ENCODE measurements at places on chromosomes 4 and X.

DNA sequence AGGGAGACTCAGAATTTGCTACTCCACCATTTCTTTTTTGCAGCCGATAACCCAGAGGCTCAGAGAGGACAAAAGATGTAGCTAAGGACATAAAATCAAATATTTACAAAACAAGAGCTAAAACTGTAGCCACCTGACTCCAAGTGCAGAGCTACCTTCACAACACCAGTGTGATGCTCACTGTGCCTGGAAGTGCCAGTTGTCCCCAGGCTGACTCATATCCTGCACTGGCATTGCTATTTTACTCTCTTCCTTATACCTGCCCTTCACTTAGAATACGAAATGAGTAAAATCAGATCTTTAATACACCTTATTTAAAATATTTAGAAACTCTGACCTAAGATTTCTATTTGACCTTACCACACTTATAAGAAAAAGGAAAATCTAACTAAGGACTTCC is 39.5 kb downstream of the SLC7A11 start:
- no peak for DNase-seq

- DNase-seq, result no peak
These were observed 481 bp downstream of the UTP3 start for GRCh38 chr4:70688795-70689231.

- no peak for DNase-seq
These were observed 91.0 kb downstream of the PHOX2B start for GRCh38 chr4:41657561-41657960.

DNA sequence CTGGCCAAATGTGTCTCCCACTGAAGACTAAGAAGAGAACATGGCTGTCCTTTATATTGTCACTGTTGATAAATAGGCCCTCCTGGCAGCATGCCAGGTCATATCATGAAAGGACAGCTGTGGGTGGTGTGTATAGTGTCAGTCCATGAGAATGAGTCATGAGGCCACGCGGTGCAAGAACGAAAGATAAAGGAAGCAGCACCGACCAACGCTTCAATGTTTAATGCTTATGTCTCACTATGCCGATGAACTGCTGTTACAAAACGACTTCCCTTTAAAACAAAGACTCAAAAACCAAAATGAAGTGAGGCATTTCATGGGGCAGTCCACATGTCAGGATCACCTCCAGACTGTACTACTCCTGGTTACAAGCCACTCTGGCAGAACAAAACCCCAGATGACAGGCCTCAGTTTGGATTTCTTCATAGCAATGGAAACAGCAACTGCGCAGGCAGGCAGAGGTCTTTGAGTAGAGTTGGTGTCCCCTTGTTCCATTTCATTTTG is 5.2 kb upstream of the TCEANC start:
- DNase-seq, result no peak

DNA sequence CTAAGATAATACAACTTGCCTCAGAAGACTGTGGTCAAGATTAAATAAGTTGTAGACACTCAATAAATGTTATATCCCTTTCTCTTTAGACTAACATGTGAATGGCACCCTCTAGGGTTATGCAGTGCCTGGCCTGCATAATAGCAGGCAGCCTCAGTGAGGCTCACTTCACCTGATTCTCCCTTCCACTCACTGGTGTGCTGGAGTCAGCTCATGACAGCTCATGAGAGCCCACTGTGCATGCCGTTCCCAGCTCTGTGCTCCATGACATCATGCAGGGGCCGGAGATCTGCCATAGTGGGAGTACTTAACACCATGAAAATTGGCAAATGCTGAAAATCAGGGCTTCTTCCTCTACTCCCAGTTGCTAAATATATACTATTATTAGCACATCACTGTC is 64.5 kb downstream of the TEC start:
- DNase-seq, result no peak

DNA sequence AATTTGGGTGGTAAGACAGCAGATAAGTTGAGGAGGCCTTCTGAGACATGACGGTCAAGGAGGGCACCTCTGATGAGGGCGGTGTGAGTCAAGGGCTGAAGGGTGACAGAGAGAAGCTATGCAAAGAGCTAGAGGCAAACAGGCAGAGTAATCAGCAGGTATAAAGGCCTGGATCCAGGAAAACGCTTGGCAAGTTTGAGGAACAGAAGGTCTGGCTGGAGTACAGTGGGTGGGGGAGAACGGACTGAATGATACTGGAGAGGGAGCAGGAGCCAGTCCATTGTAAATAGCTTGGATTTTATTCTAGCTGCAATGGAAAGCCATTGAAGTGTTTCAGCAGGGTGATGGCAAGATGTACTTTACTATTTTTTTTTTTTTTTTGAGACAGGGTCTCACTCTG is 39.3 kb downstream of the RAB33B start:
- DNase-seq, result no peak

GRCh38 chr4:66443008-66443407 is 772.7 kb upstream of the EPHA5 start:
- DNase-seq, result no peak

DNA sequence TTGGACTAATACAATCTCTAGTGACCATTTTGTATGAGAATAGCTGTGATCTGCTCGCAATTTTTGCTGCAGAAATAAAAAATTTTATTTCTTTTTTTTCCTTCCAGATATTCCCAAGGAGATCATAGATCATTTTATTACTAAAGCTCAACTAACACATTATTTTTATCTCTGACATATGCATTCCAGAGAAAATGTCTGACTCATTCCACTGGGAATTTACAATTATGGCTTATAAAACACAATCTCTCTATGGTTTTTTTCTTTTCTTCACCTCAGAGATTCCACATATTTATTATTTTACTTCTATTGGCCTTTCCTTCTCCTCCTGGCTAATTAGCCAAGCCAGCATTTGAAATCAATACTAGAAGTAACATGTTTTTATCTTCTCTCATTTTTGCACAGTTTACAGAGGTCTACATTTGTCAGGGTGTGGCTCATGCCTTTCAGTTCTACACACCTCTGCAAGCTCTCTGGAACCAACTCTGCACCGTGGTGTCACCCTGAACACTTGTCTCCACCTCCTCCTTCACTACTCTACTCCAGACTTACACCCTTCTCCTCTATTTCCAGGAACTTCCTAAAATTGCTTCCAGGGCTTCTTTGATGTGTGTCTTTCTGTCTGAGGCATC is 59.8 kb upstream of the GPM6A start:
- no peak for DNase-seq

DNA sequence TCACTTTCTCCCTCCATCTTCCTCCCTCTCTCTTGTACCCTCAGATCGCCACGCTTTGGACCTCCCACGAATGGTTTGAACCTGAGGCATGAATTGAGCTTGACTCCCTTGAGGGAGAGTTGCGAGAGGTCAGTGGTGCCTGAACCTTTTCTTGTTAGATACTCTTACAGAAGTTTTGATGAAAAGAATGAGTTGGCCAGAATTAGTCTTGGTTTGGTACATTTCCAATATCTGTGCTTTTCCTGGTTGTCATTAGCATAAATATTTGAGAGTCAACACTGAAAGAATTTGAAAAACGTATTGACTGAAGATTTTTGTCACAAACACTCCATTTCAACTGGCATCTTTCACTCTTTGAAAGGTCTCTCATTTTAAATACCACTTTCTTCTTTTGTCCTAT is 510.6 kb upstream of the DIPK2B start:
- no peak for DNase-seq

GRCh38 chr4:89307446-89308160 is at the start of gene GPRIN3:
Gene GPRIN3, minus strand, starts transcription at chr4:89307800. Its CDS starts 57,690 bp downstream, at chr4:89250110.
- no peak for DNase-seq

DNA sequence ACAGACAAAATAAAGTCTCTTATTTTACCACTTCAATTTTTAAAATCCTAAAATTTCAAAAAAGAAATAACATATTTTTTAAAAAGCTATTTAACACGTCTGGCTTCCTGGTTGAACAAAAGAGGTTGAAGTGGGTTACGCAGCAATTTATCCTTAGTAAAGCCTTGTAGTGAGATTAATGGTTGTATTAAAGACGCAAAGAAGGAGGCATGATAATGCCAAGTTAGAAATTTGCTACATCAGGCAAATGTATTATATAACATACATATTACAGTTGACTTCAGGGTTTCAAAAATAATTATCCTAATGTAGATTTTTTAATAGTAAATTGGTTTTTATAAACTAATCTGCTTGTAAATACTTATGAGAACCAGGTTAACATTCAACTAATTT is 35.3 kb downstream of the ANKRD17 start:
- no peak for DNase-seq

DNA sequence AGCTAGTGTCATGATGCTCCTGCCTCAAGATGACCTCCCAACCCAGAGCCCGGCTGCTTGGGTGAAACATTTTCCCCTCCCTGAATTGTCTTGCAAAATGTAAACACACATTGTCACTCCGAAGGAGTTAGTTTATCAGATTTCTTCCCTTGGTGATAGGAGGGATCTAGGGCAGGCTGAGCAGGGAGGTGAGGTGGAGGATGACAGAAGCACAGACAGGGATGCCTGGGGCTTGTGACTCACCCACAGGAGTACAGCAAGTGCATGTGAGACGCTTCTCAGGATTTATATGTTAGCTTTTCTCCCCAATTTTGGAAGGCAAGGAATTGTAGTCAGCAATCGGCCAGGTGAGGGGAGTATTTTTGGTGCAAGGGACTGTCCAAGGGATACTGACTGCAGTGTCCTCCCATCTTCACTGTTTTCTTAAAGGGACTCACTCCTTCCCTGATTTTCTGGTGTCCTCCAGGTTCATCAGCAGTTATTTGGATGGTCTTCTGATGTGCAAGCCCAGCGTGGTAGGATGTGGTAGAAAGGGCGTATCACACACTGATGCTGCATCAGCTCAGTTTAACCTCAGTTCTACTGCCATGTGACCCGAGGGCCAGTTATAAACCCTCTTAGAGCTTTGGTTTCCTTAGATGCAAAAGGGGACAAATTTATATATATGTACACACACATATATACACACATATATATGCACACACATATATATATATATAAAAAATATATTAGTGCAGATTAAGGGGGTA is 46.2 kb upstream of the IGFBP7 start:
- DNase-seq, result no peak

GRCh38 chr4:138115053-138115452 is 127.1 kb downstream of the SLC7A11 start:
- DNase-seq, result no peak

DNA sequence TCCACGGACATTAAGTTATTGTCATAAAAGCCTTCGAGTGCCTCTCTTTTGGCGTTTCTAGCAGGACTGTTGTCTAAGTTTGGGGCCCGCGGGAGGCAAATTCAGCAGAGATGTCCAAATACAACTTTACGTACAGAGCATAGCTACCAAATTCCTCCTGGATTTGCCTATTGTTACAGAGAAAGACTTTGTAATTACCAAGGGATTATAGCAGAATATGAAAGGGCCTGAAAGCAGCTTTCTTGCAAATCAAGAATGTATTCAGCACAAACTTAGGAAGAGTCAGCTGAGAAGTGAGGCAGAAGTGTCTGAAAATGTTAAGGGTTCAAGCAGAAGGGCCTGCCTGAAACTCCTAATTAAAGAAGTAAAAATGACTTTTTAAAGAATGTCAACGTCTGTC is 1053.5 kb upstream of the TENM3 start:
- DNase-seq, result no peak

- no peak for DNase-seq
These were observed 65.4 kb upstream of the ENPP6 start for GRCh38 chr4:184282895-184283654.

- no peak for DNase-seq
These were observed 378.5 kb upstream of the ZFP42 start for GRCh38 chr4:187617113-187617512.
